Suppressor macrophage (primary cell): ENCODE measurements at places on chromosomes 12 and 14.

- DNase-seq: no peak
Measured at GRCh38 chr14:62002642-62003041, 240.4 kb downstream of the SNAPC1 start.

- no peak for DNase-seq
Measured at GRCh38 chr14:90576981-90577660, 180.3 kb downstream of the CALM1 start.

GRCh38 chr12:126752021-126752420 lies 1514.9 kb upstream of the TMEM132C start:
- no peak for DNase-seq

GRCh38 chr14:75609606-75610475 lies 31.4 kb downstream of the FLVCR2 start:
- DNase-seq: peak; percentile 82

GRCh38 chr12:52089491-52089890 lies 10.0 kb downstream of the SMIM41 start:
- DNase-seq: no peak

DNA sequence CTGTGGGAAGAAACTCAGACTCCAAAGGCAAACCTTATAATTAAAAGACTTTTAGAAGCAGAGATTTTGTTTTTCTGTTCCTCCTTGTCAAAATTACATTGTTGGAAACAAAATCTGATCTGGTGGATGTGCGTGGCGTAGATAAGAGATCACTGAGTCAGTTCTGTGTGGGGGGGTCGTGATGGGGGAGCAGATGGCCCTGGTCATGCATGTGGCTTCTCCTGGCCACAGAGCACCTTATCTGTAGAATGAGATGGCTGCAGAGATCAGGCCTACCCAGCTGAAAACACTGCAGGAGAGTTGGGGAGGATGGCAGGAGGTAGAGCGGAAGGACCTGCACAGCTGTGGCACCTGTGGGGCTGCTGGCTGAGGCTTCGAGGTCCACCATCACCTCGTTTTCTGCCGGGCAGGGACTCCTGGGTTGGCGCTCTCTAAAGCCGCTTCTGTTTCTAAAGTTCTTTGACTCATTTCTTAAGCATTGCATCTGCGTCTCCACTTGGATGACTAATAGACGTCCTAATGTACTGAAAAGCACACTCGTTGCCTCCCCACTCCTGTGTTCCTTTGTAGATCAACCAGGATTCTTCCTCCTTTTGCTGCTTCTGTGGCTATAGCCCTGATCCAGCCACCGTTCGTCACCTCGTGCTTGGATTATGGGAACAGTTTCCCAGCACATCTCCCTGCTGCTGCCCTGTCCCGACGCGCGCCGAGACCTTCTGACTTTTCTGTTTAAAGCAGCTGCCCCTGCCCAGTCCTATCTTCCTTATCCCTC lies 93.4 kb downstream of the TSPAN9 start:
- no peak for DNase-seq

DNA sequence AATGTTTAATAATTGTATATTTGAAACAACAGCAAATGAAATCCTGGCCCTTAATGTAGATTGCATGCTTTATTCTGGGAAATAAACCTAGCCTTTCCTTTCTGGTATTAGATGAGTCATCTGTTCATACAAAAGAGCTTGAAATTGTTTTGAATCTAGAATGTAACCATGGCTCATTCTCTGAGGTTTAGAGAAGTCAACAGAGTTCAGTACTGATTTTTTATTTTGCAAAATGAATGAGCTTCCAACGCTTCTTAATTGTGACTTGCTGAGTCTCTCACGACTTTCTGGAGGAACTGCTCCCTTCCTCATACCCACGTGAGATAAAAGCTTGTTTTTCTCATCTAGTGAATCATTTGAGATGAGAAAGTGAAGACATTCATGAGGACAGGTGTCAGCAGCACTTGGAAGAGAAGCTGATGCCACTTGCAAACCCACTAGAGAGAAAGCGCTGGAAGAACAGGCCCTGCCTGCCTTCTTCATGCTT lies 509.6 kb downstream of the VRK1 start:
- no peak for DNase-seq

DNA sequence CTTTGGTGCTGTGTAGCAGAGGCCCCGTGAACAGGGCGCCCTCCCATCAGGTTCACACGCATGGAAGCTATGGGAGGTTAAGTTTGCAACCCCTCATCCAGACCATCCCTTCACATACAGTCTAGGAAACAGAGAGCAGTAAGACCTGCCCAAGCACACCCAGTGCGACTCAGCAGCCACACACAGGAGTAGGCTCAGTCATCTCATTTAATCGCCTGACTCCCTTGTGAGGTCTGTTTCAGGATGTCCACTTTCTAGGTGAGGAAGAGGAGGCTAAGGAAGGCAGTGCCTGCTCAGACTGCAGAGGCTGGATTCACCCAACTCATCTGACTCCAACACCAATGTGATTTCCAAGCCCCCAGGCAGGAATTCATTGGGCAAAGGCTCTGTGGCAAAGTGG lies 11.9 kb downstream of the BDKRB1 start:
- DNase-seq: no peak

DNA sequence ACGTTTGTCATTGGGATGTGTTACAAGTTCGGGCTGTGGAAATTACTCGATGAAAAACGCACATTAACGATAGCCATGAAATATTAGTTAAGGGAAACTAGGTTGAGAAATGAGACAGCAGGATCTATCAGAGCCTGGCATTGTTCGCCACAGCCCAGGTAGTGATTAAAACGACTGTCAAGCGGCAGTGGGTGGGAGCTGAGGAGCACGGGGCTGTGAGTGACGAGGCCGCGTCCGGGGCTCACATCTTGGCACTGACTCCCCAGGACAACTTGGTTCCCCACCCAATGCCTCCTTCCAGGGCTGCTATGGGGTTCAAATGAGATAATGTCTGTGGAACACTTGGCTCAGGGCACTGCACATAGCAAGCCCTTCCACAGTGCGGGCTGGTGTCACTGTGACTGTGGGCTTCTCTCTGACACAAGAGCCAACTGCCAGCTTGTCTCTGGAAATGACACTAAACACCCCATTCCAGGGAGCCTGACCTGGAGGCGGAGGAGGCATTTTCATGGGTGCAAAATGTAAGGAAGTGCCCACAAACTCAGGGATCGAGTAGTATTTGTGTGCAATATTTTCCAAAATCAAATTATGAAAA lies 19.3 kb downstream of the MMAB start:
- DNase-seq: no peak

DNA sequence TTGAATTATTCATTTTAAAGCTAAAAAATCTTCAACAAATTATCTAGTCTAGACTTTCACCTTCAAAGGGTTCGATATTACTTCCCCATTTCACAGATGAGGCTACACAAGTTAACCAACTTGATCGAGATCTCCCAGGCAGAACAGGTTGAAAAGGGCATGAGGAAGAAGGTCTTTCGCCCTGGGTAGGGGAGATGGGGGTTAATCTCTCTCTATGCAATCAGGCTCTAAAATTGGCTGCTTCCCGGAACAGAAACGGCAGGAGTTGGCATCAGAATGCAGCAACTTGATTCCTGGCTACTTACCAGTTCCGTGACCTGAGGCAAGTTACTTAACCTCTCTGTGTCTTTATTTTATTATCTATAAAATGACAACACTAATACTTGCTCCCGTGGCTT lies 2.4 kb upstream of the CISTR start:
- no peak for DNase-seq

- no peak for DNase-seq
Measured at GRCh38 chr12:57096099-57096572, 7.2 kb downstream of the NAB2 start.

DNA sequence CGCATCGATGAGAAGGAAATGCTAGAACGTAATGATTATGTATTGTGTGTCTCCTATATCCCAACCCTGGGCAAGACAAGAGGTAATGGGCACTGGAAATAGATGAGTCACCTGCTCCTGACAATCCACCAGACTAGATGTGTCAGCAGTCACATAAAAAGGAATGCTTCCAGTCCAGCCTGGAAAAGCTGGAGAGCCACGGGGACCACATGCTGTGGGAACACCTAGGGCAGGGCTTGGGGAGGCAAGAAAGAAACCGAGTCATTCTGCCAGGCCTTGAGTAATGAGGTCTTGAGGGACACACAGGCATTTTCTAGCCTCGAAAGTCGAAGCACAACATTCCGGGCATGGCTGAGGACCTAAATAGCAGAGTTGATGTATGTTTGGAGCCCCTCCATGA lies 716.7 kb upstream of the TMEM132C start:
- no peak for DNase-seq

DNA sequence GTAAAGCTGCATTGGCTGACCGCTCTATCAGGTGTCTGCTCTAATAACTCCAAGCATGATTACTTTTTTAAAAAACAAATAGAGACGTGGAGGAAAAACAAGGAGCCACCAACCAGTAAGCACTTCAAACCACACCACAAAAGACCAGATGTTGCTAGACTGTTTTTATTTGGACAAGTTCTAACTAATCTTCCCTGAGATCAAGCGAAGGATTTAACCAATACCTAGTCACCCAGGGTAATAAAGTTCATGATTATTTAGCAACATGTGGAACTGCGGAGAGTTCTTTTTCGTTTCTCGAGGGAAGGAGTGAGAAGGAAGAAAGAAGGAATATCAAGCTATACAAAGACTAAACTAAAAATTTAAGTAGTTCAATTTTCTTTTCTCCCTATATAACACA lies 288.1 kb downstream of the DUSP6 start:
- no peak for DNase-seq

- peak; percentile 54 for DNase-seq
Measured at GRCh38 chr14:100031506-100032281, 33.5 kb upstream of the EVL start.

- DNase-seq: no peak
Measured at GRCh38 chr14:89936654-89937185, 17.8 kb downstream of the EFCAB11 start.

DNA sequence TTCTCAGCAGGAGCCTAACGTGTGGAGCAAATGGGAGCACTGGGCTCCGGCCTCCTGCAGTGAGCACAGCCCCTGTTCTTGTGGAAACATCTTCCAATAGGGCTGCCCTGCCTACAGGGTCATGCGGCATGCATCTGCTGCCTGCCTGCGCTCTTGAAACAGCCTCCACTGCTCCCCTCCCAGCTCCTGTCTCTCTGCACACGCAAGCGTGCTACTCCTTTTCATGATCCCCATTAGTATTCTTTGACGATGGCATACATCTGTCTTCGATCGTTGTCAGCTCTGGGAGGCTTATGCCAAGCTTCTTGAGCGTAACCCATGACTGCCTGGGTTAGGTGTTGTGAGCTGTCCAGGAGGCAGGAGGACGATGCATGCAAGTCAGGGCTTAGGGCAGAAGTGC lies 23.1 kb downstream of the NTF3 start:
- DNase-seq: no peak
